ENCODE measurements at places on chromosomes 7 and 10.

GRCh38 chr10:114802177-114802576 lies 19.4 kb upstream of the FHIP2A start:
- no peak for DNase-seq

- DNase-seq: no peak
These were observed 6.1 kb upstream of the SCRN1 start for GRCh38 chr7:29995652-29996051.

GRCh38 chr10:130009228-130009627 lies 45.2 kb upstream of the EBF3 start:
- DNase-seq: no peak

DNA sequence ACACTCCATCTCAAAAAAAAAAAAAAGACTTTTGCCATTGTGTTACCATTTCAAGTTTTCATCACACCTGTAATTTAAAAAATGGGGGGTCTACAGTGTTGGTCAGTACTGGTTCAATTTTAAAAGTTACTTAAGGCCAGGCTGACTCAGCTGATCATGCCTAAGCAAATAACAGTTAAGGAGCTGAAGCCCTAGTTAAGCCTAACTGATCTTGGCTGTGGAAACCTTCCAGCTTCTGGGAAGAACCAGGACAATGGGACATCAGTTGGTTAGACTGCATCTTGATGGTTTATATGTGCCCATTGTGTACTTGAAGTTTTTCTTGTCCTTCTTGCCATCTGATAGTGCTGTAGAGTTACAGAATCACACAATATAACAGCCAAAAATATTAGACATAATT lies 26.7 kb downstream of the VCL start:
- DNase-seq: no peak

DNA sequence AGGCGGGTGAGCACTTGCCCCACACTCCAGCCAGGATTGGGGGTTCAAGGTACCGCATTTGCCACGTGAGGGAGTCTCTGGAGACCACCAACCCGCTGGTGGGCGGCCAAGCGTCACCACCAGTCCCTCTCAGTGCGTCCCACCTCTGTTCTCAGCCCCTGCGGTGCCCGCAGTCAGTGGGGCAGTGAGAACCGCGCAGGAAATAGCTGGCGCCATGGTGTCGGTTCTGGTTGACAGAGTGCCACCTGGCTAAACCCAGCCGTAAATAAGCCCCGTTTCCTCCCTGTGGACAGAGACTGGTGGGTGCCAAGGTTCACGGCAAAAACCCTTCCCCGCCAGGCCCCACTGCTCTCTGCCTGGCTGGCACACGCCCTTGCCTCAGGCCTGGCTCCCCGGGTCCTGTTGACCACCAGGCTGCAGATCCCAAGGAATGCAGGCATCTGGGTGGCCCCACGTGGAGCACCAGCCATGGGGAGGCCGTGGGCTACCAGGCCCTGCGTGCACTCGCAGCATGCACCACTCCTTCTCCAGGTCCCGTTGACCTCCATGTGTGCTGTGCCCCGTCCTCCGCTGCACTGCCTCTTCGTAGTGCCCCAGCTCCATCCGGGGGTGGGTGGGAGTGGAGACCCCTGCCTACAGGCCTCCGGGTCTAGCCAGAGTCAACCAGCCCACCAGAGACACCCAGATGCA lies 140.0 kb downstream of the LHPP start:
- peak; percentile 84 for DNase-seq

GRCh38 chr10:4851846-4852245 lies 25.8 kb downstream of the AKR1E2 start:
- DNase-seq: no peak

DNA sequence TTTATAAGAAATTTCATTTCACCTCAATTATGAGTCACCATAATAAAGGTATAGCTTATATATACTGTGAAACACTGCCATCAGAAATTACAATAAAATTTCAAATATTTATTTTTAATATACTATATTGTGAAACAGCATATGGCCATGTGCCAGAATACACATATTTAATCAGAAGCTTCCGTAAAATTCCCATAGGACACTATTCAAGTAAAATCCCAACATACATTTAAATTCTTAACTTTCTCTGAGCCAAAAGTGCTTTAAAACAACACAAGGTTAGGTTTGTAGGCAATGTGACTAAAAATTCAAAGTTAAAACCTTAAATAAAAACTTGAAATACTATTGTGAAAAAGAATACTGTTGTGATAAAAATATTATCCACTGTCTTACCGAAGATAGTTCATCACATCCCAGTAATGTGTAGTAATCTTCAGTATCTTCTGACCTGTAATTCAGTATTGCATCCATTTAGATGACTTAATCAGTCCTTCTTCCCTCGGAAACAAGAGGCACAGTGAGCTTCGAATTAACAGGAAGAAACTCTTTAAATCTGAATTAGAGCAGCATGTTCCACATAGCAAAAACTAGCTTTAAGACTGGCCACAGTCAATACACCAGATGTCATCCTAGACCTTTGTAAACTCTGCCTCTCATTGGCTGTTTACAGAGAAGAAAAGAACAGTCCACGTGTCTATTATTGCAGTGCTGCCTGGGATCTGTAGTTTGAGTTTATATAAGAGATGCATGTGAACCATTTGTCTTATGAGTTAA lies at the start of gene DNAJC12:
TSS of gene DNAJC12 (minus strand) at position 648 of the 774 bp plus-strand sequence. CDS start at position 471, 177 bp downstream.
- no peak for DNase-seq

GRCh38 chr7:5702876-5703571 lies 78.4 kb downstream of the RNF216 start:
- DNase-seq: no peak

- DNase-seq: no peak
These were observed 63.7 kb downstream of the SP8 start for GRCh38 chr7:20722941-20723340.

DNA sequence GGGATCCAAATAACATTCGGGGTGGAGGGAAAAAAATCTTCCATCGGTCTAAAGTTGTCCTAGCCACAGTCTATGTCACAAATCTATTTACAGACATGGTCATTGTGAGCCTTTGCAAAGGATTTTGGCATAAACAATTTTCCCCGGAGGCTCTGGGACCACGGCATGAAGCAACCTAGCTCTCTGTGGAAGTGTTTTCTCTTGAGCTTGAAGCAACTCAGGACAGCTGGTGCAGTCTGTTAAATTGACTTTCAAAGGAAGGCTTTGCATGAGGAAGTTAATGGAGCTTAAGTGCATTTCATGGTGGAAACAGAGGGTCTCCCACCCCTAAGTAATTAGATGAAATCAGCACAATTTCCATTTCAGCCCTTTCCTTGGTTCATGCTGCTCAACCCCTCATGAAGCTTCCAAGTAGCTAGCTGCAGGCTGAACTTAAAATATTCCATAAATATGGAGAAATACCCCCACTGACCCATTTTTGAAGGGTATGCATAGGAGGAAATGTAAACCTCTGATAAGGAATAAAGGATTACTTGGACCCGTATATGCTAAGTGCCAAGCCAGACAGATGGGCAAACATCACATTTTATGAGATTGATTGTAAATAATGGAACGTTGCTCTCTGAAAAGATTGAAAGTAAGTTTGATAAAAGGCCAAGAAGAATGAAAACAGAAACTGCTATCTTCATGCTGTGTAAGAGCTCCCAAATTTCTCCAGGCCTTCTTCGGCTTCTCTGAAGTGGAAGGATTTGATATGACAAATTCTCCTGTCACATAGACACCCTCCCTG lies 39.9 kb downstream of the CCDC3 start:
- DNase-seq: no peak

GRCh38 chr10:95431900-95432342 lies 129.2 kb downstream of the SORBS1 start:
- DNase-seq: no peak

DNA sequence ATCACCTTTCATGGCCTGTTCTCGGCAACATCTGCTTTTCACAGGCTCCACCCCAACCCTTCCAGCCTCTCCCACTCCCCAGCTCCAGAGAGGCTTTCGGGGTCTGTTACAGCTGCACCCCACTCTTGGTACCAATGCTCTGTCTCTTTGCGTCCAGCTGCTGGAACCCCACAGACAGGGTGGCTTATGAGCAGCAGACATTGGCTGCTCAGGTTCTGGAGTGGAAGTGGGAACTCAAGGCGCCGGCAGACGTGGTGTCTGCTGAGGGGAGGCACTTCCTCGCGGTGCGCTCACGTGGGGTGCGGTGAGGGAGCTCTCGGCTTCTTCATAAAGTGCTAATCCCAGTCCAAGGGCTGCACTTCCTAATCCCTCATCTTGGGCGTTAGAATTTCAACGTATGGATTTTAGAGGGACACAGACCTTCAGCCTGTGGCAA lies 185.7 kb downstream of the ELFN1 start:
- DNase-seq: peak; percentile 15

DNA sequence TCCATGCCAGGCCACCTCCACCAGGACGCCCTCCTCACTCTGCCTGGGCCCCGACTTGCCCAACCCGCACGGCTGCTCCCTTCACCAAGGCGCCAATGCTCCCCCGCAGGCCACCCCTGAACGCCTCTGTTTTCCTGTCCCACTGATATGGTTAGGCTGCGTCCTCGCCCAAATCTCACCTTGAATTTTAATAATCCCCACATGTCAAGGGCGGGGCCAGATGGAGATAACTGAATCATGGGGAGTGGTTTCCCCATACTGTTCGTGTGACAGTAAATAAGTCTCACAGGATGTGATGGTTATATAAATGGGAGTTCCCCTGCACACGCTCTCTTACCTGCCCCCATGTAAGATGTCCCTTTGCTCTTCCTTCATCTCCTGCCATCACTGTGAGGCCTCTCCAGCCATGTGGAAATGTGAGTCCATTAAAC lies 29.8 kb downstream of the RSU1 start:
- peak; percentile 71 for DNase-seq

GRCh38 chr7:122384528-122384927 lies 80.0 kb upstream of the FEZF1 start:
- no peak for DNase-seq

- no peak for DNase-seq
These were observed 303.1 kb upstream of the FZD1 start for GRCh38 chr7:90961037-90961725.

DNA sequence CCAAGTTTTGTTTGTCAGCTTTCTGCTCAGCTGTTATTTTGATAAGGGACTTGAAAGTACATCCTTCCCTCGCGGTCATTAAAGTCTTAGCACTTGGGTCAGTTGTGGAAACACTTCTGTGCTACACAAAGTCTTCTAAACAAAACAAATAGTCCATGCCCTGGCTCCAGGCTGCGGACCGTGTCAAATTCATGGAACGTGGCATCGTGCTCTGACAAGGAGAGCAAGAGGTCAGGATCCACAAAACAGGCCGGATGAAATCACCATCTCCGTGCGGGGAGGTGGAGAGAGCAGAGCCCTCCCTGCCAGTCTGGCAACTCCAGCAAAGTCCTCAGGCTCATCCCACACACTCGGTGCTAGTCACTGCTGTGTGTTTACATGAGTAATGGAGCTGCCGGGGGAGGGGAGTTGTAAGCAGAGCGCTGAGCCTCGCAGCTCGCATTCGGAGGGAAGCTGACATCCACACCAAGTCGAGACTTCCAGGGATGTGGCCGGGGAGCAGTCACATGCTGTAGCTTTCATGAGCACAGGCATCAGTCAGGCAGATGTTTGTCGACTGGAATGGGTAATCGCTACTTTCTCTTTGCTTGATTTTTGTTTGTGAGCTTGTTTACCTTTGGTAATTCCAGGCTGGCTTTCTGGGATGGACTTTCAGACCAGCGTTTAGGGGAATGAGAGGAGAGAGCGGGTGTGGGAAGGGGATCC lies 147.6 kb downstream of the ARID5B start:
- DNase-seq: peak; percentile 67

- no peak for DNase-seq
These were observed 18.0 kb upstream of the MTURN start for GRCh38 chr7:30116771-30117170.

DNA sequence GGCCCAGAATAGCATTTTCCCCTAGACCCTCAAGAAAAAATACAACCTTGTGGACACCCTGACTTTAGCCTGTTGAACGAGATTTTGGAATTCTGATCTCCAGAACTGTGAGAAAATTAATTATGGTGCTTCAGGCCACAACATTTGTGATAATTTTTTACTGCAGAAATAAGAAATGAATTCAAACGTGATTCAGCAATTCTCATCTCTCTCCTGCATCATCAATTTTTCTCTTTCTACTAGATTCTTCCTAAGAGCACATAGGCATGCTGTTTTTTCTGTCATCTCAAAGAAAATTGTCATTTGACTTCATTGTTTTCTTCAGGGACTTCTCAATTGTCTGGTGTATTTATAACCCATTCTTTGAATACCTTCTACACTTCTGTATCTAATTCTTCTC lies 8.9 kb upstream of the AKR1C2 start:
- no peak for DNase-seq

DNA sequence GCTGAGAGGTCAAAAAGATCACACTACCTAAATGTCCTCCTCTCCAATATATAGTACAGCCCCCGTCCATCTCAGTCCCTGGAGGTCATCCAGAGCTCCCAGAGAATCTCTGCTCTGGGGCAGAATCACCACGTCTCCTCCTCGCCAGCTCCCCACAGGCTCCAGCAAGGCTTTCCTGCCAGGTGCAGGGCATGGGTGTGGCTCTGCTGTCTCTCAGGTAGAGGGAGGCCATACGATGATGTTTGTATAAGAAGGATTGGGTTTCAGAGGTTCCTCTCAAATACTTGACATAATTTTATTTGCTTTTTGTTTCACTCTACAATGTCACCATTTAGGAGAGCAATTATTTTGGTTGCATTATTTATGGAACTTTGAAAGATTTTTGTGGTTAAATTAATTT lies 98.3 kb upstream of the PRSS58 start:
- DNase-seq: no peak

DNA sequence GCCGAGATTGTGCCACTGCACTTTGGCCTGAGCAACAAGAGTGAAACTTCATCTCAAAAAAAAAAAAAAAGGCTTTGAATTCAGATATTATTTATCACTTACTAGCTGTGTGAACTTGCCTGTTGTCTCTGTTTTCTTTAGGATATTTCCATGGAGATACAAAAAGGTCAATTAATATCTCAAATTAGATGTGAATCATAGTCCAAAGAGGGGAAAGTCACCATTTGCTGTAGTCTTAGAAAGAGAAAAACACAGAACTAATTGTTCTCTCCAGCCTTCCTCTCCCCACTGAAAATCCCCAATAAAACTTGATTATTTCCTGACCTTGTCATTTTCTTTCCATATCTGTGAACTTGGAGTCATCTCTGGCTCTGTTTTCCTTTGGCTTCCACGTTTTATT lies 21.2 kb downstream of the HEPACAM2 start:
- DNase-seq: no peak

DNA sequence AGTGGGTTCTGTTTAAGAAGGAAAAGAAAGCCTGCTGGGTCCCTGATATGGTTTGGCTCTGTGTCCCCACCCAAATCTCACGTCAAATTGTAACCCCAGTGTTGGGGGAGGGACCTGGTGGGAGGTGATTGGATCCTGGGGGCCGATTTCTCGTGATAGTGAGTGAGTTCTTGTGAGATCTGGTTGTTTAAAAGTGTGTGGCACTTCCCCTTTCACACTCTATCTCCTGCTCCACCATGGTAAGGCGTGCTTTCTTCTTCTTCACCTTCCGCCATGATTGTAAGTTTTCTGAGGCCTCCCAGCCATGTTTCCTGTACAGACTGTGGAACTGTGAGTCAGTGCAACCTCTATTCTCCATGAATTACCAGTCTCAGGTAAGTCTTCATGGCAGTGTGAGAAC lies 42.6 kb downstream of the INPP5A start:
- no peak for DNase-seq

- no peak for DNase-seq
These were observed 40.1 kb downstream of the KCNH2 start for GRCh38 chr7:150937848-150938561.
